ENCODE measurements at places on chromosomes 2 and 18. TPM values are rescaled to one million over a fixed set of nuclear protein-coding genes. Genes with fewer than 3 reads are reported as not detected.

Gene AGXT
- not detected for total RNA-seq

Gene LINC00305
- total RNA-seq: not detected

Gene SPATA3
- not detected for total RNA-seq

Gene UGT1A10
- not detected for total RNA-seq

Gene CFAP221
- not detected for total RNA-seq

Gene UGT1A3
- total RNA-seq: not detected

Gene RAD51AP2
- total RNA-seq: not detected

Gene TTLL4
- total RNA-seq: 15.7 TPM

Gene ACP1
- 57.5 TPM for total RNA-seq

Gene RMND5A
- total RNA-seq: 19.1 TPM

Gene MEP1B
- not detected for total RNA-seq

Gene ABCG8
- not detected for total RNA-seq

Gene IL1RN
- not detected for total RNA-seq

Gene CCBE1
- total RNA-seq: 11.7 TPM

Gene CLASP1
- total RNA-seq: 25.3 TPM

Gene CNGA3
- not detected for total RNA-seq

Gene FN1
- 86,957 TPM for total RNA-seq
